ENCODE measurements at places on chromosomes 11 and 22.
A peak's percentile ranks its signal among the peaks of the same experiment; 100 is the strongest.

GRCh38 chr22:17247832-17248231, 28.6 kb upstream of the ADA2 start:
- DNase-seq, result no peak

DNA sequence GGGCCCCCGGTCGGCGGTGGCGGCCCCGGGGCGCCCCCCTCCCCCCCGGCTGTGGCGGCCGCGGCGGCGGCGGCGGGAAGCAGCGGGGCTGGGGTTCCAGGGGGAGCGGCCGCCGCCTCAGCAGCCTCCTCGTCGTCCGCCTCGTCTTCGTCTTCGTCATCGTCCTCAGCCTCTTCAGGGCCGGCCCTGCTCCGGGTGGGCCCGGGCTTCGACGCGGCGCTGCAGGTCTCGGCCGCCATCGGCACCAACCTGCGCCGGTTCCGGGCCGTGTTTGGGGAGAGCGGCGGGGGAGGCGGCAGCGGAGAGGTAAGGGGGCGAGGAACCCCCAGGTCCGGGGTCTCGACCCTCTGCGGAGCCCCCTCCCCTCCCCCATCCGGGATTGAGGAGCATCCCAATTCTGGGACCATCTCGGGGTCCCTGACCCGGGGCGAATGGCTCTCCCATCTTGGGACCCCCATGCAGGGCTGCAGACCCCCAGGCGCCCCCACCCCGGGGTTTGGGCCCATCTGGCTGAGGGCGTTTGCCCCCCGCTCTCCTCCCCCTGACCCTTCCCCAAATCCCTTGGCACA, 431 bp downstream of the KMT2A start:
- DNase-seq, result peak; percentile 41

DNA sequence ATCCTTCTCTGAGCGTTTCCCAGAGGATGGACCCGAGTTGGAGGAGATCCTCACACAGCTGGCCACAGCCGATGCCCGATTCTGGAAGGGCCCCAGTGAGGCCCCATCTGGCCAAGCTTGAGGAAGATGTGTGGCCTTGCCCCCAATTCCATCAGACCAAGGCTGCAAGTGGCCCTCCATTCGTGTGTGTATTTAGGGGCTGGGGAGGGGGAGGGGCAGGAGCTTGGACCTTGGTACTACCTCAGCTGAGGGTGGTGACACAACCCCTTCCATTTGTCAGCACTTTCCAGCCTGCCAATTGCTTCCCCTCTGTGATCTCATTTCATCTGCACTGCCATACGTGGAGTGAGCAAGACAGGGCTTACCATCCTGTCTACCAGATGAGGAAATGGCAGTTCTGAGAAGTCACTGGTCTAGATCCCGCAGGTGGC, 1.3 kb upstream of the BBS1 start:
- no peak for DNase-seq

- DNase-seq, result no peak
These were observed 6.8 kb downstream of the FUT4 start for GRCh38 chr11:94550513-94550912.

GRCh38 chr11:61297746-61298145, 2.6 kb upstream of the VWCE start:
- peak; percentile 93 for DNase-seq

DNA sequence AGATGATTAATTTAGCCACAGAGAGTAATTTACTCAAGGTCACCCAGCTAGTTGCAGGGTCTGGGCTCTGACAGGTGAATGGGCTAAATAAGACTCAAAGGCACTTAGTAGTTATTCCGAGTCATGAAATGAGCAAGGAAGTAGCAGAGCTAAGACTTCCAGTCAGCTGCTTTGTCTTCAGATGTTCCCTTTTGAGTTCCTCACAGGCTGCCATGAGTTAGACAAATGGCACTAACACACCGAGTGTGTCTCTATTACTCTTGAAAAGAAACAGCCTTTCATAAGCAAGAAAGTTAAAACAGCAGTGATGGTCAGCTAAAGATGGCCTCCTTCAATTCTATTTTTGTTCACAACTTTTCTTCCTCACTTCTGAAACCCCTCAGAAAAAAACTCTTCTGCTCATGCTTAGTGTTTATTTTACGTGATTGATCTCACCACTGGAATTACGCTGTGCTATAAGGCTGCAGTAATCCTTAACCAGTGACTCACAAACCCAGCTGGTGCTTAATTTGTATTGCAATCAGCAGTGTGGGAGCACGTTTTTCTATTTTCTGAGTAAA, 389.1 kb downstream of the AASDHPPT start:
- DNase-seq, result peak; percentile 73

DNA sequence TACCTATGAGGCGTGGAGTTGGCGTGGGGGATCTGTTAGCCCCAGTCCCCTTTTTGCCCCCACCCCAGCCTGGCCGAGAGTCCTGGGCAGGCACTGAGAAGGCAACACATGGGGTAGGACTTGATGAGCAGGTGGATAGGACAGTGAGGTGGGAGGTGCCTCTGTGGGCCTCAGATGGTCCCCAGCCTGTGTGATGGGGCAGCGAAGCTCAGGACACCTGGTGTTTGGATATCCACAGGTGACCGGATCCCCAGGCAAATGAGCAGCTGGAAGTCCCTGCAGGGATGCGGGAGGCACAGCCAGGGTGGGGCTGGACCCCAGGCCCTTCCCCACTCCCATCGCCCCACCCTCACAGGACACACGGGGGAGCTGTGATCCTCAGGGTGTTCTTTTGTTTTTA, 9.7 kb downstream of the FBLN1 start:
- DNase-seq, result no peak

DNA sequence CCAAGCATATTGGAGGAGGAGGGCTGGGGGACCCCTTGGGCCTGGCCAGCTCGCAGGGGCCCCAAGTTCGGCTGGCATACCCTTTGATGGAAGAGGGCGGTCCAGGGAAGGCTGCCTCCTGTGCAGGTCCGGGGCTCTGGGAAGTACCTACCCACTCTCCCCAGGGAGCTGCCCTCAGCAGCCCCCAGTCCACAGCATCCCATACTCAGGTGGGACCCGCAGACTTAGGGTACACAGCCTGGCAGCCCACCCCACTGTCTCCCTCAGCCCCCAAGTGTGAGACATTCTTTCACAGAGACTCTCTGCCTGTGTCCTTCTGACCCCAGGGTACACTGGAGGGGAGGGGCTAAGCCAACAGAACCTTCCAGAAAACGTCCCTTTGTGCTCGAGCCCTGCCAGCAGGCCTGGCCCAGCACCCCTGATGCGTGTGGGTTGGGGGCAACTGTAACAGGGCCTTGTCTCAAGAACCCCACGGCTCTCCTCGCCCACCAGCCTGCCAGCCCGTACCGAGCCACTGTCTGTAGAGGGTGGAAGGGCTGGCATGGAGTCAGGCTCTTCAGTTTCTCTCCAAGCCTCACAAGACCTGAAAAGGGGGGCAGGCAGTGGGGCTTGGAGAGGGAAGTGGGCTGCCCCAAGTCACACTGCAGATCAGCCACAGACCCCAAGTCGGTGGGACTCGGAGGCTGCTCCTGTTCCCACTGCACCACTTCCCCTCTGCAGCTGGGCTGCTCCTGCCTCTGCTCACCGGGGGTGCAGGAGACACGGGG, 7.0 kb upstream of the TNFRSF13C start:
- DNase-seq, result no peak

GRCh38 chr11:17406082-17406817, 17.8 kb upstream of the KCNJ11 start:
- no peak for DNase-seq

- no peak for DNase-seq
These were observed 10.3 kb downstream of the SCARF2 start for GRCh38 chr22:20427104-20427944.

DNA sequence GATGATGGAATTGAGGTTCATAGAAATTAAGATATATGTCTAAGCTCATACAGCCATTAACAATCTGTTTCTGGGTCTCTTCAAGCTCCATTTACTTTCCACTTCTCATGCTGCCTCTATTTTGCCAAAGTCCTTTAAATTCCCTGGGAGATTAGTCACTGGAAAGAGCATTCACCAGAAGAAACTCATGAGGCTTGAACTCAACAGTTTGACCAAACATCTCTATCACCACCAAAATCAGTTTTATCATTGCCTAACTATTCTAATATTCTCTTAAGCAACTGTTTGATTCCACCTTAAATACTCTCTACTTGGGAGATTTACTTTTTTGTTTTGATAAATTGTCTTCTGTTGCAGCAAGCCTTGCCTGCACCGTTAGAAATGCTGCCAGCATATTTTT, 881.3 kb downstream of the KCNA4 start:
- peak; percentile 77 for DNase-seq

DNA sequence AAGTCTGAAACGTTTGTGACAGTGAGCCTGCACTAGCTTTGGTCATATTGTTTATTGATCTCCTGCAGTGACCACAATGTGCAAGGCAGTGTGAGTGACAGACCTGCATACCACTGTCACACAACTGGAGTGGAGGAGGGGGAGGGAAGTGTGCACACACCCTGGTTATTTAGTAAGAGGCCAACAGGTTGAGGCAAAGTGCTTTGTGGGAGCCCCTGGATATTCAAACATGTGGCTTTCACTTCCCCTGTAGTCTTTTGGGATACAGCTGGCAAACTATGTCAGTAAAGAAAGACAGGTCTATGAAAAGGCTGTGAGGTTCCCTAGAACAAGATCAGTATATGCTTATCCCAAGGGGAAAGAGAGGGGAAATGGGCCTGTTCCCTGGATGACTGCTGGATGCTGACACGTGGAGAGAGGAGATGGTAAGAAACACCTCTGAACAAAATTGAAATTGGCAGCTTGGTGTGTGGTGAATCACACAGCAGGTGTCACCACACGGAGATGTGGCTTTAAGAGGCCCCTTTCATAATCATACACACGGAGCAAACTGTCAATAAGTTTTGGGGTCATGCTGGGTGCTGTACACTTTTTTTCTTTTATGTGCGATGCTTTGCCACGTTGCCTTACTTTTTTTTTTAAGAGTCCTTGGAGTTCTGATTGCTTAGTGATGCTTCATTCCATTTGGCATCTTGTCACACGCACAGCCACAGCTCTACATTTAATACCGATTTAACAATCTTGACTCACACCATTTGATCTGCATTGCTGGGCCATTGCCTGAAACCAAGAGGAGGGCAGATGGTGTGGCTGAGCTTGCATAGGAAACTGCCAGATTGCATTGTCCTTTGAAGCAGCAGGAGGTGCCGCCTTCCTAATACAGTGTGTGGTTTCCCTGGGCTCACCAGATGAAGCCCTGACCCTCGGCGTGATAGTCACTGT, 11.3 kb downstream of the OSBP2 start:
- DNase-seq, result peak; percentile 86

DNA sequence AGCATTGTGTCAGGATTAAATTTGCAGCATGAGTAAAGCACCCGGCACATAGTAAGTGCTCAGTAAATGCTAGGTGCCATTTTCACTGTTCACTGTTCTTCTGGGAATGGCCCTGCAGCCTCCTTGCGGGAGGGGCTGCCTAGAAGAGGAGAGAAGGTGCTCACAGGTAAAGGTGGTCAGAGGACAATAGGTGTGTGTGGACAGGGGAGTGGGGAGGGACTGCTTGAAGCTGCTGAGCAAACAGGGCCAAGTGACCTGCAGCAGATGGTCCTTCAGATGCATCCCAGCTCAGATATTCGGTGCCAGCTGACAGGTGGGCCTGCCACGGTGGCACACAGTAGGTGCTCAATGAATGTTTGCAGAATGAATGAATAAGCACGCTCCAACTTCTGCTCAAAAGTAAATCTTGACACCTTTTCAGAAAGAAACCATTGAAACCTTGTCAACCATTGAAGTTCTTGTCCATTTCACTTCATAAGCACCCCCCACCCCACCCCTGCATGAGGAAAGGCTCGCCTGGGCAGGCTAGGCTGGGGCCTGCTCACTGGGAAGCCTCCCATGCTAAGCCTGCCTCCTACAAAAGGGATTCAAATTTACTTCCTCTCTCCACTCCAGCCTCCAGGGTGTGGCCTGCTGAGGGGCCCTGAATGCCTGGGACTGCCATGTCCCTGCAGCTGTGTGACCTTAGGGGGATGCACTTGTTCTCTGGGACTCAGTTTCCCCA, 1.6 kb downstream of the KIAA0930 start:
- no peak for DNase-seq
